Ascending aorta (tissue), 2 donors: ENCODE measurements at places on chromosomes 13 and 19.

GRCh38 chr13:74771964-74772363, 637.8 kb upstream of the KLF12 start:
- DNase-seq = no peak

- no peak for DNase-seq
Observed at GRCh38 chr19:2101417-2102335, 5.0 kb downstream of the IZUMO4 start.

GRCh38 chr19:18710996-18711751, 27.7 kb downstream of the CRTC1 start:
- no peak for DNase-seq

DNA sequence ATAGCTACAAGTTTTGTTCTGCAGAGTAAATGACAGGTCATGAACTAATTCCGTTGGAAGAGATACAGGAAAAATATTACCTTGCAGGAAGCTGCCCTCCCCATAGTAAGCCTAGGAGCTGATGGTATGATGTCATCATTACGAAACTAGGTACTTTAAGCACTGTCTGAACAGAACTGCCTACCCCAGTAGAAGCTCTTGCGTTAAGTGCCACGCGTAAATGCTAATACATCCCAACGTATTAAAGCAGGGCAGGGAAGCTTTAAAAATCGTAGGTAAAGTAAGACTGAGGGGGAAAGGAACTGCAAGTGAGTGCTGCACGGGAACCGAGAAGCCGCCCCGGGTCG, 572 bp downstream of the UGGT2 start:
- no peak for DNase-seq

GRCh38 chr13:108560093-108560492, 69.3 kb upstream of the MYO16 start:
- DNase-seq = no peak

GRCh38 chr13:41229356-41229755, 34.0 kb downstream of the MTRF1 start:
- no peak for DNase-seq

DNA sequence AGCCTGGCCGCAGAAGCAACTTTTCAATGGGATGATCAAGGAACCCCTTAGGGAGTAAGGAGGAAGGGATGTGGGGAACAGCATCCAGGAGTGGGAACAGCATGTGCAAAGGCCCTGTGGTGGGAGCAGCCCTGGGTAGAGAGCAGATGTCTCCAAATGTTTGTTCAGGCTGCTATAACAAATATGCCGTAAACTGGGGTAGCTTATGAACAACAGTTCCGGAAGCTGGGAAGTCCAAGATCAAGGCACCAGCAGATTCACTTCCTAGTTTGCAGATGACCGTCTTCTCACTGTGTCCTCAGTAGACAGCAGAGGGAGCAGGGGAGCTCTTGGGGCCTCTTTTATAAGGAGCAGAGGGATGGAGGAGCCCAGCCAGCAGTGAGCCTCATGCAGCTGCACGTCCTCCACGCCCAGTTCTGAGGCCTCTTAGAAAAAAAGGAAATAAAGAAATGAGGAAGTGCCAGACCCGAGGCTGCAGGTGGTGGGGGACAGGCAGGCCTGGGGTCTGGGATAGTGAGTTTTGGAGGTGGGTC, 4.2 kb upstream of the LRRC25 start:
- DNase-seq = peak; percentile 80

DNA sequence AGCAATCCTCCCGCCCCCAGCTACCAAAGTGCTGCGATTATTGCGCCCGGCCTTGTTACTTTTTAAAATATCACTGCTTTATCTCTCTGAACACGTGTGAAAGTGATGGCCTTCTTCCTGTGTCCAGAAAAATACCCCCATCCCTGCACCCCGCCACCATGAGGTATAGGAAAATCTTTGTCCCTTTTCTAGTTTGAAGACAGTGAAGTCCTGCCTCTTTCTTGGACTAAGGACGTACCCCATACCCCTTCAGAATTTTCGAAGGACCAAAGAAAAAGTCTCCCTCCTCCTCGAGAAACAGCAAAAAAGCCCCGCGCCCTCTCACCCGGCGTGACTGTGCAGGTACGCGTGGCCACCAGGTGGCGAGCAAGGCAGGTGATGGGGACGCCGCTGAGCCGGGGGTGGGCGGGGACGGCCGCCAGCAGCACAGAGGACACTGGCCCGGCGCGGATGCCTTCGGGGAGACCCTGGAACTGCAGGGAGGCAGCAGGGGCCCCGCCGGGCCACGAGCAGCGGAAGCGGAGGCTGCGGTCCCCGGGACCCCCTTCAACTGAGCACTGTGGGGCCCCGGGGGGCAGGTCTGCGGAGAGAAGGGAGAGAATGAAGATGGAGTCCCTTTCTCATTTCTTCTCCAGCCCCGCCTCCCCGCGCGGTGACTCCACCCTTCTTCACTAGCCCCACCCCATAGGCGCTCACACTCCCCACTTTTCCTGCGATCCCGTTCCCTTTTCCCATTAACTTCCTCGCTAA, 3.2 kb downstream of the VSIG10L start:
- DNase-seq = peak; percentile 92

DNA sequence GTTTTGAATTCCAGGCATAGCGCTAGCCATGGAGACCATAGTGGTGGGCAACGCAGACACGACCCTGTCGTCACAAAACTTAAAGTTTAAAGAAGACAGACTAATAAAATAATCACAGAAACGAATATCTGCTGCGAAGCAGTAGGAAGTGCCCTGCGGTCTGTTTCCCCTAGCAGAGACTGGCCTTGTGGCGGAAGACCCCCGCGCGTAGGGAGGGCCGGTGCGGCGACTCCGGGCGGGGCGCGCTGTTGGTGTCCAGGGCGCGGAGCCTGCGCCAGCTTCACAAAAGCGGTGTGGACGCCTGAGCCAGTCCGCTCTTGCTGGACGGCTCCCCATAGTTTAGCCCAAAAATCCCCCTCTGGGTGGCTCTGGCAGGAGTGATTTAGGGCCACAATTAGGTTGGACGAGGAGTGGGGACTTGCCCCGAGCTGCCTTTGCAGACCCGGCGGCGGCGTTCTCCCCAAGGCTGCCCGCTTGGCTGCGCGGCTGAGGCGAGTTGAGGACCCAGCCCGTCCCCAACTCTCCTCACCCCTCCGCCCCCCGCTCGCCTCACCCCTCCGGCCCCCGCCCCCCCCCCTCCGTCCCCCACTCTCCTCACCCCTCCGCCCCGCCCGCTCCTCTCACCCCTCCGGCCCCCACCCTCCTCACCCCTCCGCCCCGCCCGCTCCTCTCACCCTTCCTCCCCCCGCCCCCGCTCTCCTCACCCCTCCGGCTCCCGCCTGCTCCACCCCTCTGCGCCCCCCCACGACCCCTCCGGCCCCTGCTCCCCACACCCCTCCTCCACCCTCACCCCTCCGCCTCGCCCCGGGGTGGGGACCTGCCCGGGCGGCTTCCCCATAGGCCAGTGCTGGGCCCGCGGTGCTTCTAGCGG, 14.2 kb upstream of the LATS2 start:
- DNase-seq = peak; percentile 74

GRCh38 chr13:110509971-110510786, 51.3 kb downstream of the RAB20 start:
- no peak for DNase-seq

DNA sequence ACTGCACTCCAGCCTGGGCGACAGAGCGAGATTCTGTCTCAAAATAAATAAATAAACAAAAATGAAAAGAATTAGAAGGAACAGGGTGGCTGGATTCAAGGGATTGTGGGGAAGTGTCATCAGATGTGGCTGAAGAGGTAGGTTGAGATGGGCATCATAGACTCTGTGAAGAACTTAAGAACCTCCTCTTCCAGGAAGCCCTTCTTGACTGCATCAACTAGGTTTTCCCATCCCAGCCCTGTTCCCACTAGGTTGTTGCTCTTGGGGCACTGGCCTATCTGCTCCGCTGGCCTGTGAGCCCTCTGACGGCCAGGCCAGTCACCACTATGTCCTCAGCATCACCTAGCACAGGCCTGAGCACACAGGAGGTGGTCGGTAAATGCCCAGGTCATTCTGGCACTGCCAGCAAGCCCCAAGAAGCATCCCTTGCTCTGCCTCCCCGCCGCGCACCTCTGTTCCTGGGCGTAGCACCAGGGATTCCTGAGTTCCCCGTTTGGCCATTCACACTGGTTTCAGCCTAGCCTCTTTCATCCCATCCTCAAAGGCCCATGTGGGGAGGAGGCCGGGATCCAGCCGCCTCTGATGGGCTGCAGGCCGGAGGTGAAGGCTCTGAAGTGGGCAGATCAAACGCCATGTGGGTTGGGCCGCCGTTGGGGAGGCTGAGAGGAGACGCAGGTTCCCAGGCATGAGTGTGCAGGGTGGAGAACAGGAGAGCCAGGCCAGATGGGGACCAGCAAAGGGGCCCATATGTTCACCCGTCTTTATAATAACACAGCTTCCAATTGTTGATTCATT, 27.6 kb upstream of the SLC1A5 start:
- DNase-seq = no peak

- no peak for DNase-seq
Observed at GRCh38 chr13:39036212-39036611, 1.7 kb downstream of the PROSER1 start.

DNA sequence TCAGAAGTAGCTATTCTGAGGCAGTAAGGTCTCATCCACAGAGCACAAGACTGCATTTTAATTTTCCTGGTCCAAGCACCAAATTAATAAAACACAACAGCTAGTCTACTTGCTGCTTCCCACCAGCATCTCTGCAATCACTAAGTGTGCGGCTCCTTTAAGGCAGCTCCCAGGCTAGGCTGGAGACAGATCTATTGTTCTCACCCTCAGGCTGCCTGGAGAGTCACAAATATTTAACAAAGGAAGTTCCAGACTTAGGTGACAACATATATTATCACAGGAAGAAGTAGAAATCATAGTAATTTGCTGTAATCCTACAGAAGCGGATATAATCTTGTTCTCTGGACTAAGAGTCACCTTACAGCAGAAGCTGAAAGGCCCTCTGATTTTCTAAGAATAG, 2.2 kb upstream of the EID2 start:
- DNase-seq = peak; percentile 19

- no peak for DNase-seq
Observed at GRCh38 chr19:16825312-16826052, 3.7 kb upstream of the SIN3B start.

DNA sequence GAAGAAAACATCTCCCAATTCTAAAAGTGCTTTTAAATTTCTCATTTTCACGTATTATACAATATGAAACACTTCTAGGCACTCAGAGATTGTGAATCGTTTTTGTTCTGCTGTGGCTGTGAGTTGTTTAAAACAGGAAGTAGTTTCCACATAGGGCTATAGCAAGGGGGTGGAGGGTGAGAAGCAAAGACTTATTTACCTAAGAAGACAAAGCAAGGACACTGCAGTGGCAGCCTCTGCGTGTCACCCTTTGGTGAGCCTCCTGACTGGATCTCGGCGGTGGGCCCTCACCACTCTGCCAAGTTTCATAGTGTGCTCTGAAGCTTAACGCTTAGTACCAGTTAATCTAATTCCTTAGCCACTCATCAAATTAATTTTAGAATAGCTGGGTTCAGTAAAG, 56.8 kb downstream of the TNFSF13B start:
- DNase-seq = no peak
